ENCODE measurements at places on chromosomes 11 and 22. TPM values are rescaled to one million over a fixed set of nuclear protein-coding genes. Genes with fewer than 3 reads are reported as not detected.

GRCh38 chr11:102513869-102514268, 16.7 kb downstream of the MMP7 start:
- DNase-seq: no peak

GRCh38 chr22:45504373-45505341, 2.0 kb downstream of the FBLN1 start:
- peak; percentile 45 for DNase-seq

DNA sequence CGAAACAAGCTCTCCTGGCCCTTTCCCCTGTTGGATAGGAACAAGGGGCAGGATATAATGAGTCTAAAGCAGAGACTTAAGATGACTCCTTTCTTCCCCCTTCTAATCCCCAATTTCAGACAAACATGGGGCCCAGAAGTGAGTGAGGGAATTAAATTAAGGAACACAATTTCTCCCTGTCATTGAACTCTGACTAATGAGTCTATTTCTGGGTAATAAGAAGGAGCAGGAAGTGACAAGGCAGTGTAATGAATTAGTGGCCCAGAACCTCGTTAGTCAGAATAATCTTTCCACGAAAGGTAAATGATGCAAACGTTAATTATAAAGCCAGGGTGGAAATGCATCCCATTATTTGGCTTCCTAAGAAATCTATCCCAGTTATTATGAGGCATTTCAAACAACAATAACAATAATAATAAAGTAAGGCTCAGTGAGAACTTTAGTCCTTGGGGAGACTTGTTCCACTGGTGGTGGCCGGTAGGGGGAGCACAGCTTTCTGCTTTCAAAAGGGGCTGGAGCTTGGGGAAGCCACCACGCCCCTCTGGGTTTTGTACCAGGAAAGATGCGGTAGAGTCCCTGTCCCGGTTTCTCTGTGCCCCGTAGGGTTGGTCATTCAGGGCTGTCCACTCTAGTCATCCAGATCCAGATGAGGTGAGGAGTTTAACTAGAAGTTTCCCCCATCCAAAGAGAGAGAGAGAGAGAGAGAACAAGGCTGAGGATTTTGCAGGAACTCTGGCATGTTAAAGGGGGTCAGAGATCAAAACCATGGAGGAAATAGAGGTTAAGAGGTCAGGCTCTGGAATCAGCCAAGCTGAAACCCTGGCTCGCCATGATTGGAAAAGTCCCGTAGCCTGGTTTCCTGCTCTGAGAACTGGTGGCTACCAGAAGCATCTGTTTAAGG, 298.3 kb downstream of the NTM start:
- DNase-seq: peak; percentile 49

The TMPRSS4 gene
- not detected for total RNA-seq

DNA sequence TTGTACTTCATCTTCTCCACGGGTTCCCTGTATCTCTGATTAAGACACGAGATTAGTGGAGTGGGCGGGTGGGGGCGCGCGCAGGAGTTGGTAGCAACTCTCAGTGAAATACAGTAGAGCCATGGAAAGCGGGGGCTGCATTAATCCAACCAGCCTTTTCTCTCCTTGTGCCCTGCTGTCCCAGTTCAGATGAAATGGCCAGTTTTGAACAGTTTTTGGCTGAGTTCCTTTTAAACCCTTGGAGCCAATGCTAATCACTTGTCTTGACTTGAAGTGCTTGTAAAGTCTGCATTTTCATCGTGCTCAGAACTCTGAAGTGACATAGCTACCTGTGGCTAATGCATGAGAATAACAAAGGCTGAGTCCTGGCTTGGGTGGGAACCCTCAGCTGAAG, 734 bp upstream of the TMEM123 start:
- DNase-seq: no peak

The APOBEC3B gene
- total RNA-seq: 1.5 TPM

DNA sequence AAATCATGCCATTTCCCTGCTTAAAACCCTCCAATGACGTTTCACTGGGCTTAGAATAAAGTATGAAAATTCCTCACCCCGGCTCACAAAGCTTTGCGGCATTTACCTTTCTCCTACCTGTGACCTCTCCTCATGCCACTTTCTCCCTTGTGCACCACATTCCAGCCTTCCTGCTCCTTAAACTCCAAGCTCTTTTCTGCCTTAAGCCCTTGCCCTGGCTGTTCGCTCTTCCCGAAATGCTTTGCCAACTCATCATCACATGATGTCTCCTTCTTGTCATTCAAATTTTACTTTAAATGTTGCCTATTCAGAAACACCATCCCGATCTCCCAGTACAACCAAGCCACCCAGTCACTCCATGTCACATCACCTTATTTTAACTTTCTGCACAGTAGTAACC, 2.0 kb downstream of the PLEKHA7 start:
- no peak for DNase-seq

GRCh38 chr11:6544921-6545850, 48.1 kb downstream of the DNHD1 start:
- no peak for DNase-seq

GRCh38 chr11:3840870-3841425, at the start of gene RHOG:
Gene RHOG (minus strand): TSS chr11:3840959. CDS start chr11:3828138, 12,821 bp downstream.
- DNase-seq: peak; percentile 88

The SEC14L6 gene
- total RNA-seq: 0.56 TPM

The DSCAML1 gene
- total RNA-seq: 0.76 TPM

- peak; percentile 46 for DNase-seq
Observed at GRCh38 chr11:33542921-33543320, 157.7 kb downstream of the C11orf91 start.

GRCh38 chr22:29351042-29351441, 35.5 kb upstream of the RASL10A start:
- no peak for DNase-seq

The YPEL4 gene
- 1.1 TPM for total RNA-seq

DNA sequence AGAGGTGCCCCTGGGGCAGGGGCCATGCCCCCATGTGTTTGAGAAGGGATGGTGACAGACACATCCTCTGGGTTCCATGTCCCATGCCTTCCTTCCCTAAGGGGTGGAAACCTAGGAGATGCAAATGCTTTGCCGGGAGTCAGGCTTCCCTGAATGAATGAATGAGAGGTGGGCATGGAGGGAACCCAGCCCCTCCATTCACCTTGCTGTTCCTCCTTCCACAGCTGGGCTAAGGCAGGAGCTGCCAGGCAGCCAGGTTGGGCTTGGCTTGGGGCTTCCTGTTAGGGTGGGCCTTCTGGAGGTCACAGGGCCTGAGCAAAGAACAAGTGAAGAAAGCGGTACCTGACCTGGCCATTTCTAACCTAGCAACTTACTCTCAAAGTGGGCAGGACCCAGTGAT, 926 bp downstream of the POU2F3 start:
- DNase-seq: no peak

DNA sequence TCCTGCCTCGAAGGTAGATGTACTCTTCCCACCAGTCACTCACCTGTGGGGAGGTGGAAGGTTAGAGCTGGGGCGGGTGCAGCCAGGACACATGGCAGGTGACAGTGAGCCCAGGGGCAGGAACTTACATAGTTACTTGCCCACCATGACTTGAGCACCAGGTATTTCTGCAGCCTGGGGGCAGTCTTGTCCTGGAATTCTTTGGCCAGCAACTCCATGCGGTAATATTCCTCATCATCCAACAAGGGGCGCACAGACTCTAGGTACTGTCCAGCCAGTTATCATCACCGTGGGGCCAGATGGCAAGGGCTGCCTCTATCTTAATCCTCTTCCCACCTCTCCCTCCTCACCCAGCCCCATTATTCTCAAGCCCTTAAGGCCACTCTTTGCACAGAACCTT, 2.2 kb downstream of the CPT1B start:
- no peak for DNase-seq

The THY1 gene
- 6.1 TPM for total RNA-seq

- no peak for DNase-seq
Observed at GRCh38 chr11:43697679-43698078, 17.1 kb downstream of the HSD17B12 start.

The ABCC8 gene
- 0.99 TPM for total RNA-seq

DNA sequence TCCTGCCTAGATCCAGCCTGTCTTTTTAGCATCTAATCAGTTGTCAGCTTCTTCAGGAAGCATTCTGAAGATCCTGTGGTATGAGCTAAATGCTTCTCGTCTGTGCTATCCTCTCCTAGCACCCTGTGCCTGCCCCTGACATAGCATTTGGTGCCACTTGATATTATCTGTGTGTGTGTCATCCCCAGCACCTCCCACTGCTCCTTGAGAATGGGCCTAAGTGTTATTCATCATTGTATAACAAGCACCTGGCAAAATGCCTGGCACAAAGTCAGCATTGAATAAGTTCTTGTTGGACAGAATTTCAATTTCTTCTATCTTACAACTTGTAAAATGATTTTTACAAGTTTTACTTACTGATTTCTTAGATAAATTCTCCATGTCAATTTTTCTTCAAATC, 28.1 kb upstream of the OLFML1 start:
- no peak for DNase-seq

The NAALAD2 gene
- 0.68 TPM for total RNA-seq

The C11orf91 gene
- total RNA-seq: 0.29 TPM

DNA sequence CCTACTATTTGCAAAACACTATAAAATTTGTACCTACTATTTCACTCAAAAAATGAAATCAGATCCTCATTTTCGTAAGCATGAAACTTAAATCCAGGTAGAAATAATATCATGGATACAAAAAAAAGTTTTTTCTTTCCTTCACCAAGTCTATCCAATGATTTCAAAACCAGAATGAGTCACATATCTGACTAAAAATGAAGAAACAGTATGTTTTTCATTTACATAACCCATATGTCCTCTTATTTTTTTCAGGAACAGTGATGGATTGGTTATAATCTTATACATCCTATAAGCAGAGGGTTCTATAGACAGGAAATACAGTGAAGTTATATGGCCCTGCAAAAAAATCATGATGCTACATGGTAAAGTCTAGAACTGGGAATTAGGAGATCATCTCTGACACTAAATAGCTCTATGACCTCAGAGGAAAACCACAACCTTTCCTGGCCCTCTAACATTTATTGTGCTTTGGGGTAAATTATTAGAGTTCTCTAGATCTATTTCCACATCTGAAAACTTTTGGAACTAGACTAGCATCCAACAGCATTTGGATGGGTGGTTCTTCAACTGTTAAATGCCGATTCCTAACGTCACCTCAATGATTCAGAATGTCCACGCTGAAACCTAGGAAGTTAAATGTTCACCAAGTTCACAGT, 10.9 kb downstream of the MTMR2 start:
- no peak for DNase-seq

- DNase-seq: no peak
Observed at GRCh38 chr22:19222242-19223005, 43.9 kb upstream of the SLC25A1 start.

DNA sequence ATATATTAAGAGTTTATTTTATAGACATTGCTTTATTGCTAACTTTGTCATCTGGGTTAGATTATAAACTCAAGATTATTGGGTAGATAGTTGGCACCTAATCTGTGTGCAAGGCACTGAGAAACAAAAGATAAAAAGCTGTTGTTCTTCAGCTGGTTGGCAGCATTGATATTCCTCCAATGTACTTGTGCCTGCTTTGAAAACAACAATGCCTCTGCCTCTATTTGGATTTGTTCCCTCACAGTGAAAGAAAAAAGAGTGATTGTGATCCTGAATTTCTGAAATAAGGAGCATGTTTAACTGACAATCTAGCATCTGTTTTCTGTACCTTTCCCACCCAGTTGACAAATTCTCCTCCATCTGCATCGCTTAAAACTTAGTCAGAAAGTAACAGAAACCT, 98.3 kb downstream of the TYR start:
- no peak for DNase-seq

- no peak for DNase-seq
Observed at GRCh38 chr11:73059915-73060314, 82.2 kb downstream of the FCHSD2 start.

GRCh38 chr11:73531386-73531785, 66.5 kb downstream of the FAM168A start:
- no peak for DNase-seq

DNA sequence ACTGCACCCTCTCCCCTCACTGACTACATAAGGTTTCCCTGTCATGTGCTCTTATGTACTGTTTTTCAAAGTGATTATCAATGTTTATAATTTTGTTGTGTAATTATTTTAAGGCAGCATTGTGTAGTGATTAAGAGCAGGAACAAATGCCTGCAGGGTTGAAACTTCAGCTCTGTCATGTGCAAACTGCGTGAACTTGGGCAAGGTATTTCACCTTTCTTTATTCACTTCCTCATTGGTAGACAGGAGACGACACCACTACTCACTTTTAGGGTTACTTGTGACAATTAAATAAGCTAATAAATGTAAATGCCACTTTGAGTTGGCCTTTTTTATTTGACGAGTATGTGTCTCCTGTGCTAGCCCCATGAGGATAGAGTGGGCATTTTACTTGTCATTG, 86.5 kb upstream of the E2F8 start:
- DNase-seq: no peak

The KCNK4 gene
- not detected for total RNA-seq

GRCh38 chr22:39928536-39929520, 27.9 kb downstream of the GRAP2 start:
- no peak for DNase-seq

The MMP11 gene
- total RNA-seq: 5.6 TPM

The FLRT1 gene
- 1.3 TPM for total RNA-seq

DNA sequence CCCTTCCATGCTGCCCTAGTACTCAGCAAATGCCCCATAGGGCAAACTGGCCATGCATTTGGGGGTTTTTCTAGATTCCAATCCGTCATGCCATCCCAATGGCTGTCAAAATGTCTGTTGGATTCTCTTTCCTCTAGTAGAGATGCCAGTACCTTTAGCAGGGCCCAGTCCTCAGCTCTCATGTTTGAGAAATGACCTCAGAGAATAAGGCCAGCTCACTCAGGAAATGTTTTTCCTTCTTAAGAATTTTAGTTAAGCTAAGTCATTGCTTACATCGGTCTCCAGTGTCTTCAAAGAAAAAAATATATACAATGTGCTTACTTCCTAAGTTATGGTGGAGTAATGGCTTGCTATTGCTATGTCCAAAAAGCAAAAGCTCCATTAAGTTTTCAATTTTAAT, 14.1 kb upstream of the ALKBH3 start:
- DNase-seq: no peak

- DNase-seq: peak; percentile 74
Observed at GRCh38 chr11:57515332-57516060, at the start of gene SLC43A1. Gene SLC43A1 (minus strand): TSS chr11:57515702. CDS start chr11:57514111, 1,591 bp downstream.

DNA sequence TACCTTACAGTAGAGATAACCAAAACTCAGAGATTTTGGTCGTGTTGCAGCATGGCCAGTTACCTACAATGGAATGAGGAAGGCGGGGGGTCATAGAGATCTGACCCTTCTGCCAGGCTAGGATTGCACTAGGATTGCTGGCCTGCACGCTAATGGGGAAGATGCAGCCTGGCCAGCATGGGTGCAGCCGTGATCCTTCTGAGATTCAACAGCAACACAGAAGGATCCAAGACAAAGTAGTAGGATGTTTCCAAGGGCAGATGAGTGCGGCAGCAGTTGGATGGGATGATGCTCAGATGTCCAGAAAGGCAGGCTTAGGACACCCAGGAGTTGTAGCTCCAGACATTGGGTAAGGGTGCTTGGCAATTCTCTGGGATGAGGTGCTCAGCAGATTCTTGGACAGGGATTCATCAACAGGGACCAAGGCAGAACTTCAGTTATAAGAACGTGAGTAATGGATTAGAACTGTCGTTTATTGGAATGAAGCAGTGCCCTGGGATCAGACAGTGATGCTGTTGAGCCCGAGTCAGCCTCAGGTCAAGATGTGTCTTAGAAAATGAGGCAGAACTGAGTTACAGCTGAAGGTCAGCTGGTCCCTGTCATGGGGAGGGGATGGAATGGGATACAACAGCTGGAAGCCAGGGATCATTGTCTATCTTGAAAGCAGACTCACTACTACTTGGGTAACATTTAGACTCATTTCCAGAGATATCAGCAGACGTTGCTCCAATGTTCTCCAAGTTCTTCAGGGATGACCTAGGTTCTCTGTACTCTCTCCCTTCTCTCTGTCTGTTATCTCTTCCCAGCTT, 71.0 kb downstream of the PARVA start:
- DNase-seq: no peak

GRCh38 chr22:39956932-39957664, 3.1 kb upstream of the TMA7B start:
- DNase-seq: no peak

The CLDN5 gene
- total RNA-seq: 23.3 TPM
